Panc1 (cell line): ENCODE measurements at places on chromosomes 4 and X. TPM values are rescaled to one million over a fixed set of nuclear protein-coding genes. Genes with fewer than 3 reads are reported as not detected.

GRCh38 chr4:7810783-7811535 is 128.7 kb downstream of the AFAP1 start:
- H3K4me3 ChIP-seq, result no peak overlapping the region
- H3K27me3 ChIP-seq, result no peaks in the 10 kb centered on the region
- peaks cover 20% of the 10 kb centered on the region for H3K36me3 ChIP-seq
- H3K27ac ChIP-seq, result no peak overlapping the region
- no peak for DNase-seq

Gene RAB40AL
- 0.44 TPM for total RNA-seq

DNA sequence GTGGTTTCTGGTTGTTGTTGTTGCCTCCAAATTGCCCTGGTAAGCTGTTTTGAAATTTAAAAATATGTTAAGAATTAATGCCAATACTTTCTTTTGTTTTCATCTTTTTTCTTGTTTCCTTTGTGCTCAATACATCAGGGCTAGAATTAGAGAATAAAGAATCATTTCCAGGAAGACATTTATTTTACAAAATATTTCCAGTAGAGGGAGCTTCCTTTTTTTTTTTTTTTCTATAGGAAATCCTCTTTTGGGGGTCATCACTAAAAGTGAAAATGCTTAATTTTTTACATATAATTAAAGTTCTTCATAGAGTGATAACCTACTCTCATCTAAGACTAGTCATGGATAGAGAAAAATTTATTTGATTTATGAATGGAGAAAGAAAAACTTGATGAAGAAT is 2.4 kb downstream of the GLRA3 start:
- no peaks in the 10 kb centered on the region for H3K36me3 ChIP-seq
- no peak overlapping the region for H3K4me3 ChIP-seq
- no peaks in the 10 kb centered on the region for H3K4me1 ChIP-seq
- no peak for DNase-seq
- no peaks in the 10 kb centered on the region for H3K27me3 ChIP-seq

Gene SSX4B
- total RNA-seq, result 0.15 TPM

- H3K27me3 ChIP-seq, result no peaks in the 10 kb centered on the region
- no peaks in the 10 kb centered on the region for H3K4me1 ChIP-seq
- H3K4me3 ChIP-seq, result no peak overlapping the region
- DNase-seq, result no peak
- H3K36me3 ChIP-seq, result no peaks in the 10 kb centered on the region
- H3K27ac ChIP-seq, result no peak overlapping the region
Measured at GRCh38 chrX:16120431-16120830, 2.9 kb upstream of the GRPR start.

DNA sequence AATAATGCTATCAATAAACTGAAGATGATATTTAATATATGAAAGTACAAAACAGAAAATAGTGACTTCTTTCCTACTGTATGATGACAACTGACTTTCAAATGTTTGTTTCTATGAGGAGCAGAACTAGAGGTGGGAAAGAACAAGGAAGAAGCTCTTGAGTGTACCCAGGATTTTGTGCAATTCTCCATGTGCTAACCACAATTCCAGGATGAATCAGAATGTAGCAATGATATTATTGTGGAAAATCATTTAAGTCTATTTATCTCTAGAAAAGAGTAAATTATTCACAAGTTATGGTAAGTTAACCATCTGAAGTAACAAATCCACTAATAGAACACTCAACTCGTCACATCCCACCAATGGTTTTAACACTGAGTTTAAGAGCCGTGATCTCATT is 324.1 kb upstream of the EMCN start:
- H3K27ac ChIP-seq, result no peak overlapping the region
- H3K4me1 ChIP-seq, result no peaks in the 10 kb centered on the region
- no peaks in the 10 kb centered on the region for H3K36me3 ChIP-seq
- no peaks in the 10 kb centered on the region for H3K27me3 ChIP-seq
- H3K4me3 ChIP-seq, result no peak overlapping the region
- DNase-seq, result no peak

DNA sequence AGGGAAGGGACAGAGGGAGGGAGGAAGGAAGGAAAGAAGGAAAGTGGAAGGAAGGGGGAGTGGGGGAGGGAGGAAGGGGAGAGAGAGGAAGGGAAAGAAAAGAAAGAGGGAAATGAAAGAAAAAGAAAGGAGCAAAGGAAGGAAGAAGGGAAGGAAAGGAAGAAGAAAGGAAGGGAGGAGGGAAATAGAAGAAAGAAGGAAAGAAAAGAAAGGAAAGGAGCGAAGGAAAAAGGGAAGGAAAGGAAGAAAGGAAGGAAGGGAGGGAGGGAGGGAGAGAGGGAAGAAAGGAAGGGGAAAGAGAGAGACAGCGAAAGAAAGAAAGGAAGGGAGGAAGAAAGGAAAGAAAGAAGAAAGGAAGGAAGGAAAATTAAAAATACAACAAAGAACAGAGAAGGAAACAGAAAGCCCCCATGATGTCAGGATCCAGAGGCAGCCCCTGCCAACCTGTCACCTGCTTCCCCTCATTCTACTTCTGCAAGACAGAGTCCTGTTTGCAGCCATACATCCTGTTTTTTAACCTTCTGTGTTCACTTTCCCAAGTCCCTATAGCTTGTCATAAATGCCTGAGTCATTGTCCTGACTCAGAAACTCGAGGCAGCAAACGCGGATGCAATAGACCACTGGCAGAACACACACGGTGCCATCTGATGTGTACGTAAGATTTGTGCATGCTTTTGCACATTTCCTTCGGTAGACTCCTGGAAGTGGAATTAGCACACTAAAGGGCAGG is 77.0 kb upstream of the C4orf50 start:
- peak; percentile 59 for DNase-seq
- no peak overlapping the region for H3K4me3 ChIP-seq
- H3K27me3 ChIP-seq, result peaks cover 3% of the 10 kb centered on the region; the same call in 1 of the 2 replicates
- H3K4me1 ChIP-seq, result no peaks in the 10 kb centered on the region
- H3K36me3 ChIP-seq, result no peaks in the 10 kb centered on the region
- H3K27ac ChIP-seq, result no peak overlapping the region

Gene GCNA
- total RNA-seq, result 4.0 TPM

Gene RNF113A
- total RNA-seq, result 23.4 TPM

GRCh38 chrX:31038575-31039326 is 33.1 kb downstream of the FTHL17 start:
- no peak for DNase-seq
- no peak overlapping the region for H3K27ac ChIP-seq
- no peaks in the 10 kb centered on the region for H3K27me3 ChIP-seq
- H3K4me3 ChIP-seq, result no peak overlapping the region
- no peaks in the 10 kb centered on the region for H3K4me1 ChIP-seq
- no peaks in the 10 kb centered on the region for H3K36me3 ChIP-seq

DNA sequence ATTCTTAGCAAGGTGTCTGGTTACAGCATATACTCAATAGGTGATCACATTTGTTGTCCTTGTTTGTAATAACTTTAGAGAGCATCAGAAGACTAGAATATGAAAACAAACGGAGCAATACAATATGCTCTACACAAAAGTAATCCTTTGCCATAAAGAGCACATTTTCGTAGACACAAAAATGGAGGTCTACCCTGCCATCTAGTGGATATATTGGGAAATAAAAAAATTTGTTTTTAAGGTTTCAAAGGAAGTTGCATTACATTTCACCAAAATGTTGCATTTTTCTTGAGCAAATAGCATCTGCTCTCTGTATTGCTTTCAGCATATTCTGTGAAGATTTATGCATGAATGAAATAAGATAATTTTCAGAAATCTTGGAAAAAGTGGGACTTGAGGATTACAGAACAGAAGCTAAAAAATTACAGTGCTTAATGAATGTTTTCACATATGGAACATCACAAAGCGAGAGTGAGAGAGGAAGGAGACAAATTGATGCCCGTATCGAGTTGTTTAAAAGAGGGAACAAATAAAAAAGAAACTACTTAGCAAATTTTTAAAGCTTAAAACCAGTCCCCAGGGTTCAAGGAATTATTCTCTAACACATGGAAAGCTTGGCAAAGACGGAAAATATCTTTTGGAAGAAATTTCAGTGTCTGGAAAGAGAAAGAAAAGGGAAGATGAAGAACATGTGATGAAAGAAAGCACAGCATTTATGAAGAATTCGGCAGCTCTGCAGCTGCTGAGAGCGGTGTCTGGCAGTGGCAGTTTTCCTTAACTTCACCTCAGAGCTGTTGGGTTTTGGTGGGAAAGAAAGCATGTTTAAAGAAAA is 390.1 kb downstream of the ANKRD50 start:
- H3K27me3 ChIP-seq, result no peaks in the 10 kb centered on the region
- H3K27ac ChIP-seq, result no peak overlapping the region
- no peaks in the 10 kb centered on the region for H3K36me3 ChIP-seq
- H3K4me1 ChIP-seq, result no peaks in the 10 kb centered on the region; the same call in 1 of the 2 replicates

DNA sequence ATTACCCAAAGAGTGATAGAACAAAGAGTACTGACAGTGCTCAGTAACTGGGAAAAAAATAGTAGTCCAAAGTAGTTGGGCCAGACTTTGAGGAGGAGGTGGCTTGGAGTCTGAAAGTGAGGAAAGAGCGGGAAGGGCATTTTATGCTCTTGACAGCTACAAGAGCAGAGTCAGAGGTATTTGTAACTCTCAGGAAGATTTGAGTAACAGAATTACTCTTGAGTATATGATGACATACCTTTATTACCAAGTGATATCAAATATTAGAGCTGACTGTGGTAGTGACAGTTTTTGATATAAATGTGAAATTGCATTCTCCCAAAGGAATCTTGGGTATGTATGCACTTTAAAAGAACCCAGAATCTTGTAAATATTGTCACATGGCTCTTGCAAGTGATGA is 2.2 kb downstream of the SLAIN2 start:
- H3K4me3 ChIP-seq, result no peak overlapping the region
- H3K27me3 ChIP-seq, result no peaks in the 10 kb centered on the region
- H3K27ac ChIP-seq, result no peak overlapping the region
- peaks cover 9% of the 10 kb centered on the region; the same call in 1 of the 2 replicates for H3K4me1 ChIP-seq
- no peak for DNase-seq

DNA sequence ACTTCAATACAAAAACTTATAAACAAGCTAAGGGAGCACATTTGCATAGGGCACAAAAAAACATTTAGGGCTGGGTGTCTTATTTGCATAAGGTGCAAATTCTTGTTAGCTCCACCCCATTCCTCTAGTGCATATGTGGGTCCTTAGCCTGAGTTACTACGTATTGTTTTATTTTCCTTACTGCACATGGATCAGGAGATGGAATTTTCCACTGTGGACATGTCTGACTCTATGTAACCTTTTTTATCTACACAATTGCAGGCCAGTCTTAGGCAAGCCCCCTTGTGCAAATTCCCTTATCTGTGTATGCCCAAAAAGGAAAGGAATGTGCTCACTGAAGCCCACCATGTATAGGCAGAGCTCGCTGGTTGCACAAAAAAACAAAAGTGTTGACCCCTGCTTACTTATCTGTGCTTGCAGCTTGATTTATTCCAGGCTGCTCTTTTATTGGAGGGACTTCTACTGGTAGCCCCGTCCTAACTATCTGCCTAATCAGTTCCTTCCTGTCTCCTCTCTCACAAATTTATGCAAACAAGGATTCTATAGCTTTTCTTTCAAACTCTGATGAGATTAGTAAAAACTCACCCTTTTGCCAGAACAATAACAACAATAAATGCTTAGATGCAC is 359.0 kb upstream of the MAGEB16 start:
- no peaks in the 10 kb centered on the region for H3K27me3 ChIP-seq
- H3K36me3 ChIP-seq, result no peaks in the 10 kb centered on the region
- DNase-seq, result no peak
- H3K4me1 ChIP-seq, result no peaks in the 10 kb centered on the region
- no peak overlapping the region for H3K4me3 ChIP-seq
- no peak overlapping the region for H3K27ac ChIP-seq

DNA sequence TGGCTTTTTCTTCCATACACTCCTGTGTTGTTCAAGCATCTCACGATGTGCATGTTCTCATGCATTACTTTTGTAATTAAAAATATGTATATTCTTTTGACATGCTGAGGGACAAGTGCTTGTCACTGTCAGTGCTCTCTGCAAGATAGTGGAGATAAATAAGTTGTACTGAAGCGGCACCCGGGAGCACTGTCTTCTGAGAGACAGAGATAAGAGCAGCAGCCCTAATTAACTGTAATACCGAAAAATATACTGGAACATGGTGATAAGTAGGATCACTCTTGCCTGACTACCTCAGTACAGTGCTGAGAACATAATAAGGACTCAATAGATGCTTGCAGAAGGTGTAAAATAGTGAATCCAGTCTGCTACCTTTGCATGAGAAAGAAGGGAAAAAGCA is 9.4 kb upstream of the GPR173 start:
- DNase-seq, result no peak
- no peaks in the 10 kb centered on the region for H3K4me1 ChIP-seq
- H3K4me3 ChIP-seq, result no peak overlapping the region
- no peak overlapping the region for H3K27ac ChIP-seq

Gene PDLIM3
- total RNA-seq, result 0.10 TPM

Gene PLP1
- 0.13 TPM for total RNA-seq

GRCh38 chr4:94534401-94535312 is 82.9 kb downstream of the PDLIM5 start:
- no peaks in the 10 kb centered on the region for H3K36me3 ChIP-seq
- H3K4me1 ChIP-seq, result no peaks in the 10 kb centered on the region; the same call in 1 of the 2 replicates
- no peak for DNase-seq
- H3K4me3 ChIP-seq, result no peak overlapping the region
- H3K27ac ChIP-seq, result no peak overlapping the region
- no peaks in the 10 kb centered on the region for H3K27me3 ChIP-seq

Gene ALAS2
- not detected for total RNA-seq

- H3K4me1 ChIP-seq, result no peaks in the 10 kb centered on the region
- DNase-seq, result no peak
- no peak overlapping the region for H3K27ac ChIP-seq
Measured at GRCh38 chr4:102322736-102323135, 22.5 kb downstream of the SLC39A8 start.

- no peaks in the 10 kb centered on the region for H3K36me3 ChIP-seq
- H3K4me3 ChIP-seq, result no peak overlapping the region
Measured at GRCh38 chrX:154056770-154057241, 37.1 kb upstream of the IRAK1 start.

- no peaks in the 10 kb centered on the region; the same call in 1 of the 2 replicates for H3K27me3 ChIP-seq
- H3K4me3 ChIP-seq, result no peak overlapping the region
- no peak overlapping the region for H3K27ac ChIP-seq
- DNase-seq, result no peak
- no peaks in the 10 kb centered on the region for H3K36me3 ChIP-seq
Measured at GRCh38 chr4:7191546-7192251, 639 bp upstream of the SORCS2 start.

DNA sequence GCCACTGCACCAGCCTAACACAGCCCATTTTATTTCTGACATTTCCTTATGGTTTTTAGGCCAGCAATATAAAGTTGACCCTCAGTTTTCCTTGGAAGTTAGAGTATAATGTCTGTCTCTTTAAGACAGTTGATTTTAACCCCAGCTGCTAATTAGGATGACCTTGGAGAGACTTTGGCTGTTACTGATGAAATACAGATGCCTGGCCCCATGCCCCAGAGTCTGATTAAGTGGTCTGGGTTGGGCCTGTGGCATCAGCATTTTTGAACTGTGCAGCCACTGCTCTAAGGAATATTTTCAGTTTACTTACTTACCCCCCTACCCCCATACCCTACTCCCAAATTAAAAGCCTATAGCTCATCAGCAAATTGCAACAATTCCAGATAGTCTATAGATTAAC is 85.8 kb downstream of the DCLK2 start:
- H3K36me3 ChIP-seq, result no peaks in the 10 kb centered on the region
- no peaks in the 10 kb centered on the region for H3K27me3 ChIP-seq
- no peaks in the 10 kb centered on the region for H3K4me1 ChIP-seq

- no peak for DNase-seq
- no peak overlapping the region for H3K27ac ChIP-seq
- H3K27me3 ChIP-seq, result no peaks in the 10 kb centered on the region
- no peaks in the 10 kb centered on the region for H3K36me3 ChIP-seq
- no peaks in the 10 kb centered on the region for H3K4me1 ChIP-seq
Measured at GRCh38 chrX:67596839-67597790, 53.3 kb downstream of the AR start.

GRCh38 chrX:48573690-48574269 is 504 bp upstream of the RBM3 start:
- H3K36me3 ChIP-seq, result peaks cover 26% of the 10 kb centered on the region
- peak overlapping the region; percentile 99 for H3K27ac ChIP-seq
- H3K4me3 ChIP-seq, result peak overlapping the region; percentile 99
- DNase-seq, result no peak
- H3K4me1 ChIP-seq, result peaks cover 11% of the 10 kb centered on the region
